ENCODE measurements at places on chromosomes 3 and 15.

GRCh38 chr3:107263269-107264021 is 113.8 kb upstream of the CCDC54 start:
- DNase-seq: no peak

- DNase-seq: no peak
Measured at GRCh38 chr3:100833483-100833882, 124.2 kb downstream of the TFG start.

GRCh38 chr3:177197727-177198460 is 612 bp upstream of the TBL1XR1 start:
- peak; percentile 17 for DNase-seq

DNA sequence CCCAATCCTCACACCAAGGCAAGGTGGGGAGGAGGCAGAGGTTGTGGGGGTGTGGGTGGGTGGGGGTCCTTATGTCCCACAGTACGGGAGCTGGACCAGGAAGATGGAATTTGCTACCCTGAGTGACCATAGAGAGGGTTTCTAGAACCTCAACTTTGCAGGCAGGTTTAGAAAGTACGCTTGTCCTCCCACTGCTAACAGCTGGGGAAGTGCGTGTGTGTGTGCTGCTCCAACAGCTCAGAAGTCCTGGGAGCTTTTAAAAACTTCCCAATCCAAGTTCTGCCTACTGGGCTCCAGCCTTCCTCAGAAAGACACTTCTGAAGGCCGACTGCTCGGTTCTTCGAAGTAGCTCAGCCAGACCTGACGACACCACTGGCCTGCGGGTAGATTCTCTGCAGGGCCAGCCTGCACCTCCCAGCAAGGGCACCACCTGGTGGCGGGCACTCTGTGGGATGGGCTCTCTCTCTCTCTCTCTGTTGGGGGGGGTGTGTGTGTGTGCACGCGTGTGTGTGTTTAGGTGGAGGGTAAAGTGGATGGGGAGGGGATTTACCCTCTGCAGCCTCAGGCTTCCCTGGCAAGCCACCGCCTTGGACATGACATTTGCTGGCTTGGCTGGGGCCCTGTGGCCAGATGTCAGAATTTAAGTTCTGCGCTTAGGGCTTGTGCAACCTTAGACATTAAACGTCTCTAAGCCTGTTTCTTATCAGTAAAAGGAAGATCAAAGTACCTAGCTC is 15.6 kb downstream of the TMEM158 start:
- DNase-seq: peak; percentile 74

- DNase-seq: no peak
Measured at GRCh38 chr3:174342941-174343501, 516.1 kb upstream of the NAALADL2 start.

DNA sequence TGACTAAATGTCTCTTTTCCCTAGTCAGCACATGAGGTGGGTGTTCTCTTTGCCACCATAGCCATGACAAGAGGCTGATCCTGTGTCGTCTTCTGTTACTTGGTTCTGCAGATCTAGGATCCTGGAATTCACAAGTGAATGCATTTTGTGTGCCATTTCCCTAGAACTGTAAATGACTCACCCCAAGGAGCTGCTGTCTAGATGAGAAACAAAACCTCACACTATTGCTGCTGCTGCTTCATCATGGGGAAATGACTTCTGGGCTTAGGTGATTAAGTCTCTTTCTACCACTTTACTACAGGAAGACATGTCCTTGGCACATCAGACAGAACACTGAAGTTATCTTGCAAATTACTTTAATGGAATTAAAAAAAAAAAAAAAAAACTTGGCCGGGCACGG is 54.9 kb downstream of the SLCO3A1 start:
- DNase-seq: no peak

DNA sequence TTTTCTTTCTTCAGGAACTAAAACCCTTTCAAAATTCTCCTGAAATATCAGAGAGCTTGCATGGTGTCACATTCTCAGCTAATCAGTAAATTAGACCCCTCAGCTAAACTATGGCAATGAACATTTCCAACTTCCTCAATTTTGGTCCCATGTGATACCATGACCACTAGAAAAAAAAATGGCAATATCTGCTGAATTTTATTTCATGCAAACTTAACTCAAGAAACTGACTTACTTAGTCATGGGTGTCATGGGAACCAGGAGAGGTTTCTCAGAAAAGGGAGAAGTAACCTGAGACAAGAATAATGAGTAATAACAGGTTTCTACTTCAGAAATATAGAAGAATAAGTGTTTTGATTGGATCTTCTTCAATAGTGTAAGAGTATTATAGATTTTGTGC is 784.6 kb upstream of the ALCAM start:
- no peak for DNase-seq

GRCh38 chr3:134643150-134643675 is 7.6 kb downstream of the KY start:
- DNase-seq: no peak

DNA sequence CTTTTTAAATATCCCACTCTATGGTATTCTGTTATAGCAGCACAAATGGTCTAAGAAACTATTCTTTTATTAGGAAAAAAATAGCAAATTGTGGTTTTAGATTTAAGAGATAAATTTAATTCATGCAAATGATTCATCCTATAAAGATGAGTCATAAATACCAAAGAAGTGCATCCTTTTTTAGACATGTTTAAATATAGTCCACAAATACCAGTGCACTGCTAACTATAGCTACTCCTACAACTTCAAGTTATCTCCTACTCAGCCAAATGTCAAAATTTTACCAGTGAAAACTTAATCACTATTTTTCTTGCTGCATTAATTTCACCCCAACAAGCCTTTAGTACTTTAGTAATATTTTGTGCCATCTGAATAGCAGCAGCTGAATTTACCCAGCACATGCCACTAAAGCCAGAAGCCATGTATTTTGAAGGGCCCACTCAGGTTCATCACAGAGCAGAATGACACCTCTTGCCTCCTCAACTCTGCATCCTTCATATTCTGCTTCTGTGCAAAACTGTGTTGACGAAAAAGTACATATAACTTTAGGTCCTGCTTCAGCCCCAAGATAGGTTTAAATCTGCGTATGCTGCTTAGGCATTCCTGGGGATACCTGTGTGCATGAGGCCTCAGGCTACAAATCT is 24.9 kb downstream of the CX3CR1 start:
- DNase-seq: no peak

DNA sequence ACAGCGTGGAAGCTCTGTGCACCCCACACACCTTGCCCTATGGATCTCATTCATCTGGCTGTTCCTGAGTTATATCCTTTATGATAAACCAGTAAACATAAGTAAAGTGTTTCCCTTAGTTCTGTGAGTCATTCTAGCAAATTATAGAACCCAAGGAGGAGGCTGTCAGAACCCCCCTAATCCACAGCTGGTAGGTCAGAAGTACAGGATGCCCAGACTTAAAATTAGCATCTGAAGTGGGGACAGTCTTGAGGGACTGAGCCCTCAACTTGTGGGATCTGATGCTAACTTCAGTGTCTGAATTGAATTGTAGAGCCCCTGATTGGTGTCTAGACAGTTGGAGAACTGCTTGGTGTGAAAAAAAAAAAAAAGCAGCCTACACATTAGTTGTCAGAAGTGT is 75.1 kb downstream of the B3GNT5 start:
- no peak for DNase-seq

All from activated T-cell treated with anti-CD3 and anti-CD28 coated beads for 4 hours (primary cell).